ENCODE measurements at places on chromosomes 2 and 18. TPM values are rescaled to one million over a fixed set of nuclear protein-coding genes. Genes with fewer than 3 reads are reported as not detected.

- H3K4me1 ChIP-seq: peaks cover 17% of the 10 kb centered on the region
- no peaks in the 10 kb centered on the region for H3K36me3 ChIP-seq
- no peak overlapping the region for H3K27ac ChIP-seq
- no peaks in the 10 kb centered on the region for H3K27me3 ChIP-seq
- no peak for DNase-seq
- H3K4me3 ChIP-seq: no peak overlapping the region
Measured at GRCh38 chr2:74384051-74384450, 3.9 kb upstream of the DCTN1 start.

- no peak for DNase-seq
- H3K4me3 ChIP-seq: no peak overlapping the region
- H3K27me3 ChIP-seq: no peaks in the 10 kb centered on the region
- H3K27ac ChIP-seq: no peak overlapping the region
- no peaks in the 10 kb centered on the region for H3K36me3 ChIP-seq
Measured at GRCh38 chr2:40507432-40507831, 55.5 kb upstream of the SLC8A1 start.

GRCh38 chr2:157936406-157936805, 60.3 kb upstream of the ACVR1 start:
- H3K4me1 ChIP-seq: peaks cover 10% of the 10 kb centered on the region
- no peak for DNase-seq
- no peaks in the 10 kb centered on the region for H3K27me3 ChIP-seq
- no peak overlapping the region for H3K4me3 ChIP-seq

Gene SLC19A3
- not detected for total RNA-seq

Gene IKZF2
- 8.1 TPM for total RNA-seq

Gene SLC9A4
- not detected for total RNA-seq

Gene DNMT3A
- 52.0 TPM for total RNA-seq

Gene CNDP1
- not detected for total RNA-seq
